Stimulated activated CD4-positive, alpha-beta T cell treated with anti-CD3 and anti-CD28 coated beads, Interleukin-2, amount 100 ng/mL, for 48 hours (primary cell): ENCODE measurements at places on chromosomes 6 and 20.

GRCh38 chr6:19121521-19121920 lies 715.6 kb upstream of the ID4 start:
- DNase-seq: no peak

GRCh38 chr6:57316581-57317059 lies 810 bp upstream of the PRIM2 start:
- DNase-seq: peak; percentile 69

- no peak for DNase-seq
Measured at GRCh38 chr20:53306192-53306805, 287.3 kb downstream of the ZNF217 start.

DNA sequence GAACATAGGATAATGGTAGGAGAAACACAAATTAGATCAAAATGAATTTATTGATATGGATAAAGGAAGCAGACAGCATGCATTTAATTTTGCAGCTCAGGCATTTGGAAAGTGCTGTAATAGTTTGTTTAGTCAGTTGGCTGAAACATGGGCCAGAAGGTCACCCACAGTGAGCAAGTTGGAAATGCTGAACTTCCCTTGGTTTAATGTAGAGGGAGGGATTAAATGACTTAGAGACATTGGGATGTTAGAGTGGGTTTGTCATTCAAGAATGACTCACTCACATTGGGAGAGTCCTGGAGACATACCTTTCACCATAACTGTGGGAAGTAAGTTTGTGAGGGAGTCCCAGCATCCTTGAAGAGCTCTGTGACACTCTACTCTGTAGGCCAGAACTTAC lies 231.5 kb upstream of the PLCB4 start:
- no peak for DNase-seq

DNA sequence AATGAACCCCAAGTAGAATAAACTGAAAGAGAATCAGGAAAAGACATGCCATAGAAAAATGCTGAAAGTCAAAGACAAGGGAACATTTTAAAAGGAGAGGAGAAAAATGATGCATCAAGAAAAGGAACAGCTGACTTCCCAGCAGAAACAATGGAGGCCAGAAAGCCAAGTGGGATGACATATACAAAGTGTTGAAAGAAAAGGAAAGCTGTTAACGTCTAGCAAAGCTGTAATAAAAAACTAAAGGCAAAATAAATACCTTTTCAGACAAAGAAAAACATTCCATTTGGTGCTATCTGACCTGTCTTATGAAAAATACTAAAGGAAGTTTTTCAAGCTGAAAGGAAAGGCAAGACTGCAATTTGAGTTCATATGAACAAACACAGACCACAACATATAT lies 34.1 kb upstream of the PDE10A start:
- DNase-seq: no peak
